ENCODE measurements at places on chromosomes 1 and 21.

GRCh38 chr21:44962403-44962966 is 22.7 kb downstream of the SLX9 start:
- no peak for DNase-seq

- no peak for DNase-seq
Measured at GRCh38 chr1:153560771-153561465, 4.7 kb downstream of the S100A2 start.

GRCh38 chr21:44425895-44426662 is 29.2 kb upstream of the LRRC3 start:
- no peak for DNase-seq

DNA sequence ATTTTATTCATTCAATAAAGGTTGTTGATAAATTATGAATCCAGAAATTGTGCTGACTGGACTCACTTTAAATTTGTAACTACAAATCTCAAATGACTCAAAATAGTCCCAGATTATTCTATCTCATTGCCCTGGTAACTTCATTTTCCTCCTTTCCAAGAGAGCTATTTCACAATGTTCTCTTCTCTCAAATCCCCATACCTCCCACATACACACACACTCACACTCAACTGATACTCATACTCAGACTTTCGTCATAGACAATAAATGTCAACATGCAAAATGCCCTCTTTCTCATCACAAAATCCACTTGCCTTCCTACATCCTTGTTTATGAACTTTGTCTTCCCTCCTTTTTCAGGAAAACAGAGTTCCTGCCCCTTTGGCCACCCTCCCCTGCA is 33.3 kb downstream of the EXTL2 start:
- DNase-seq = no peak

- no peak for DNase-seq
Measured at GRCh38 chr1:225845571-225846259, 35.8 kb downstream of the EPHX1 start.

DNA sequence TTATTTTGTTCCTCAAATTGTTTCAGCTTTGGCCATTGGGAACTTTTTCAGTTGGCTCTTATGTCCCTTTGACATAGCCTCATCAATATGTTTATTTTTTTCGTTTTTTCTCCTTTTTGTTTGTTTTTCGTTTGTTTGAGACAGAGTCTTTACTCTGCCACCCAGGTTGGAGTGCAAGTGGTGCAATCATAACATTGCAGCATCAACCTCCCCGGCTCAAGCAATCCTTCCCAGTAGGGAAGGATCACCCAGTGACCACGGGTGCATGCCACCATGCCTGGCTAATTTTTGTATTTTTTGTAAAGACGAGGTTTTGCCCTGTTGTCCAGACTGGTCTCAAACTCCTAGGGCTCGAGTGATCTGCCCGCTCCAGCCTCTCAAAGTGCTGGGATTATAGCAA is 8.1 kb downstream of the POLR3GL start:
- DNase-seq = no peak

GRCh38 chr1:167722870-167723251 is 1.1 kb downstream of the MPZL1 start:
- no peak for DNase-seq

GRCh38 chr1:213423605-213424004 is 372.6 kb downstream of the RPS6KC1 start:
- DNase-seq = no peak

- DNase-seq = no peak
Measured at GRCh38 chr1:33358795-33359503, 38.1 kb upstream of the A3GALT2 start.

DNA sequence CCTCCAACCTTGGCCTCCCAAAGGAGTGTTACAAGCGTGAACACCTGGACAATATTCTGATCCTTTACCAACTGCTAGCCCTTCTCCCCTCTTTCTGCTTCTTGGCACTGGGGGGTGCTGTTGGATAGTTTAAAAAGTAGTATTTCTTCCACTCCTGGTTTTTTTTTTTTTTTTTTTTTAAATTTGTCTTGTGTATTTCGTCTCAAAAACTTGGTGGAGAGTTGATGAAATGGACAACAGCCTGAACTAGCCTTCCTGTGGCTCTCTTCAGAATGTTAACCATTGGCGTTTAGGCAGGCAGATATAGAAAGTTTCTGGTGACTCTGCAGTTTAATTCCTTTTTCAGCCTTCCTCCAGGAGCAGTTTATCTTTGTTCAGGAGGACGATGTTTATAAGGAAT is 69.7 kb upstream of the USP24 start:
- DNase-seq = no peak

DNA sequence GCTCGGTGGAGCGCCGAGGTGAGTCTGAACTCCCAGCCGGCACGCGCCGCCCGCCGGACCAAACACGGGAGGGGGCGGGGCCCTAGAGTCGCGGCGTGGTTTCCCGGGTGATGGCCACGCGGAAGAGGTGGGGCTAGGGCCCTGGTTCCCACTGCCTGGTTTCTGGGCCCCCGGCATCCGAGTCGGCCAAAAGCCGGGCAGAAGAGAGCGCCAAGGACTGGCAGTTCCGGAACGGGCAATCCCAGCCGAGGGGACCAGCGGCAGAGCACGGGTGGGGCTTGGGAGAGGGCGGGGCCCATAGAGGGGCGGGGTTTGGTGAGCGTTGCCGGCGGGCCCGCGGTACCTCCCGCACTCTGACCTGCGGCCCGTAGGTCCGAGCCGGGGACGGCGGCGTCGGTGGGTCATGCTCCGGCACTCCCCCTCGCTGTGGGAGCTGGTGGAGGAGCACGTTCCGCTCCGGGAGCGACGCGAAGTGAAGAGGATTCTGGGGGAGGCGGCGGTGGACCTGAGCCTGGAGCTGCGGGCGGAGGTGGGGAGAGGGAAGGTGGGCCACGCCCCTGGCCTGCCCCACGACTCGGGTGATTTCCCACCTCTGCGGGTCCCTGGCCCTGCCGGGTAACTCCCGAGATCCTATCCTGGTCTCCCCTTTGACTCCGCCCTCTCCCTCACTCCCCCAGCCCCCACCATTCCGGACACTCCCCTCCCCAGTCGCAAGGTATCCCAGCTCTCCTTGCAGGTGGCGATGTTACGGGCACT is at the start of gene CCDC24:
Gene CCDC24, plus strand, starts transcription at position 124 of the 756 bp plus-strand sequence. Its CDS starts 280 bp downstream, at position 404.
- DNase-seq = peak; percentile 64

DNA sequence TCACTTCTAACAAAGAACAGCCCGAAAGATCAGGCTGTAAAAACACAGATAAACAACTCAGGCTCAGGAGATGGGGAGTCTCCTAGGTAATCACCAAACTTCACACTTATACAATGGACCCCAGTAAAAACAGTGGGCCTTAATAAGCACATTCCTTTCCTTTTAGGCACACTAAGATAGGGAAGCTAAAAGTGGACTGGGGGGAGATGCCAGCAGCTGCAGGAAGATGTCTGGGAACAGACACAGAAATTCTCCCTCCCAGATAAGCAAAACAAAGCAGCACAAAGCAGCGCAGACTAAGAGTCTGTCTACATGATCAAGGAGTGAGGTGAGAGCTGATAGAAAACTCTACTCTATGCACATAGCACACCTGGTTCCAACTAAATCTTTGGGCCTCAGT is 29.0 kb upstream of the CTBS start:
- DNase-seq = no peak

GRCh38 chr1:159196543-159196942 is 8.1 kb upstream of the ACKR1 start:
- DNase-seq = no peak

DNA sequence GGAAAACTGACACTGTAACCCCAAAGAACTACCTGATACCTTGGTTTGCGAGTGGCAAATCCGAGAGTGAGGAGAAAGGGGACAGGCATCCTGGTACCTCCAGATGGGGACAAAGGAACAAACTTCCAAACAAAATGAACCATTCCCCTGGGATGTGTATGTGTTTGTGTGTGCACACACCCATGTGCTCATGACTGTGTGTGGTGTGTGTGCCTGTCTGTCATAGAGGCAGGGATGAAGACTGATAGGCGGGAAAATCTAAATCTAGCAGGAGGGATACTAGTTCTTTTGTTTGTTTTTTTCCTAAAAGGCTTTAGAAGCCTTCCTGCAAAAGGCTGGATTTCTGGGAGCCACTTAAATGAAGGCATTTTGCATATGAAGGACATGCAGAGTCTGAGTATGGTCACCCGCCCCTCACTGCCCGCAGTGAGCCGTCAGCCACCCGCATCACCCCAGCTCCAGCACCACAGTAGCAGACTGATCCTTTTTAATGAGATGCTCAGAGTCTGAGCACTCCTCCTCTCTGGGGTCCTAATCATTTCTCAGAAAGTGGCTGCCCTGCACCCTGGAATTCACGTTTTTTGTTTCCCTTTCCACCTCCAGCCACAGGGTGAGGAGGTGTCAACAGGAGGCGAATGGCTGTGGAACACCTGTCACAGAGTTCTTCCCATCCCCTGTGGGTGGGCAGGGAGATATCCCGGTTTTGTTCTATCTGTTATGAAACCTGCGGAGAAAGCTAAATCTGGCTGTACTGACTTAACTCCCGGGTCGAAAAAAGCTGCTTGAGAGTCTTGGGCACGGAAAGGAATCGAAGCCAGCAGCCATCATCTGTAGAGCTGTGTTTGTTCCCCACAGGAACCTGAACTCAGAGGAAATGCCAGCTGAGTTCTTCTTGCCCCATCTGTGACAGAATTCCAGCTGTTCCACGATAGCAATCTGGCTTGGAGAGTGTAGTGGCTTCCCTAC is 34.9 kb downstream of the UTP25 start:
- no peak for DNase-seq

DNA sequence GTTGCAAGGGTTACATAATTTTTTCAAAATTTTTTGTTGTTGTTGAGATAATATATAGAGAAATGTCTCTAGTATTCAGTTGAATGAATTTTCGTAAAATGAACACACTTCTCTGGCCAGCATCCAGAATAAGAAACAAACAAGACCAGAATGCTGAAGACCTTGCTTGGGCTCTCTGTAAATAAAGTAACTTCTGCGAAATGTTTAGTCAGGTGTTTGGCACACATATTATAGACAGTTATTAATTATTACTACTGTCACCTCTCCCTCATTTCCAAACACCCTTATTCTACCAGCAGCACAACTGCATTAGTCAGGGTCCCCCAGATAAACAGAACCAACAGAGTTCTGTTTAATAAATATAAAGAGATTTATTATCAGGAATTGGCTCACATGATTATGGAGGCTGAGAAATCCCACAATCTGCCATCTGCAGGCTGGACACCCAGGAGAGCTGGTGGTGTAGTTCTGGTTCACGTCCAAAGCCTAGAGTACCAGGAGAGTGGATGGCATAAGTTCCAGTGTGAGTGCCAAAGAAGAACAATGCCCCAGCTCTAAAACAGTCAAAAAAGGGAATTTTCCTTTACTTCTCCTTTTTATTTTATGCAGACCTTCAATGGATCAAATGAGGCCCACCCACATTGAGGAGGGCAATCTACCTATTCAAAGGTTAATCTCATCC is 44.1 kb upstream of the KCND3 start:
- no peak for DNase-seq

DNA sequence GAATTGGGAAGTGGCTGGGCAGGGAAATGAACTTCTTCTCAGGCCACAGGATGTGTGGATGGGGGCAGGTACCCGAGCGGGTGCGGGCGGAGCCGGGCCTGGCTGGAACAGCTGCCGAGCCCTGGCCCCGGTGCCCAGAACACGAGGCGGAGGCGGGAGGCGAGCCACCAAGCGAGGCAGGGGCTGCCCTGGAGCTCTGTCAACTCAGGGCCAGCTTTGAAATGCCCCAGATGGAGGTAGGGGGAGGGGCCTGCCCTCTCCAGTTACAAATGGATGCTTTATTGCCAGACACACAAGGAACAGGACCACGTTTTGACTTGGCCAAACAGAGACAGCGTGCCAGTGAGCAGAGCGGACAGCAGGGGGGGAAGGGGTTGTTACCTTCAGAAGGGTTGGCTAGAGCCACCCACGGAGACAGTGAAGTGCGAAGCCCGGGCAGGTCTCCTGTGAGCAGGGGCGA is 240.4 kb downstream of the SDCCAG8 start:
- no peak for DNase-seq

DNA sequence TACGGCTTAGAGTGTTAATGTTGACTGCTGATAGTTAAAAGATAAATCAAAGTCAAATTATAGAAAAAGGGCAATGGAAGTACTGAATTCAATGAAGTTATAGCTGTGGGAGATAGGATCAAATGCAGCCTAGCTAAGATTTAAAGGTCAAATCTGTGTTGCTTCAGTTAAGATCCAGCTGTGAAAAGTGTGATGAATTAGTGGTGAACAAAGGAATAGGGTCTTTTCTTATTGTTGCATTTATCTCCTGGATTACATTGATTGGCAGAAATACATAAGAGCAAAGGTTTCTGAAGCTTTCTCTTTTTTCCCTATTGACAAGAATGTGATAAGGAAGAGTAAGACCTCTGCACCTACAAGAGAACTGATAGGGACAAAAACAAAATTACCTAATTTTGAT is 1234.6 kb upstream of the ADGRL2 start:
- DNase-seq = no peak

DNA sequence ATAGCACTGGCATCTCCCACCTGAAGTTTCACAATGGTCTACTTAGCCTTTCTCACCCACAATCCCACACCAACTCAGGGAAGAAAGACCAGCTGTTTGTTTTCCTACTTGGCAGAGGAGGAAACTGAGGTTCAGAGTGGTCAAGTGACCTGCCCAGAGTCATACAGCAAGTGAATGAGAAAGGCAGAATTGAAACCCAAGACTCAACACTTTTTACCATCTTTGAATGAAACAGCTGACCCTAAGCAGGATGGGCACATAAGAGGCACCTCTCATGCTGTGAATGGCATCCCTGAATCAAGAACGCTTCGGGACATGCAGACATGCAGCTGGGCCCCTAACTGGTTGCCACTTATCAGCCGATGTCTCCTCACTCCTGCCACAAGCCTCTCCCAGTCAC is 193.8 kb downstream of the HIVEP3 start:
- DNase-seq = no peak

DNA sequence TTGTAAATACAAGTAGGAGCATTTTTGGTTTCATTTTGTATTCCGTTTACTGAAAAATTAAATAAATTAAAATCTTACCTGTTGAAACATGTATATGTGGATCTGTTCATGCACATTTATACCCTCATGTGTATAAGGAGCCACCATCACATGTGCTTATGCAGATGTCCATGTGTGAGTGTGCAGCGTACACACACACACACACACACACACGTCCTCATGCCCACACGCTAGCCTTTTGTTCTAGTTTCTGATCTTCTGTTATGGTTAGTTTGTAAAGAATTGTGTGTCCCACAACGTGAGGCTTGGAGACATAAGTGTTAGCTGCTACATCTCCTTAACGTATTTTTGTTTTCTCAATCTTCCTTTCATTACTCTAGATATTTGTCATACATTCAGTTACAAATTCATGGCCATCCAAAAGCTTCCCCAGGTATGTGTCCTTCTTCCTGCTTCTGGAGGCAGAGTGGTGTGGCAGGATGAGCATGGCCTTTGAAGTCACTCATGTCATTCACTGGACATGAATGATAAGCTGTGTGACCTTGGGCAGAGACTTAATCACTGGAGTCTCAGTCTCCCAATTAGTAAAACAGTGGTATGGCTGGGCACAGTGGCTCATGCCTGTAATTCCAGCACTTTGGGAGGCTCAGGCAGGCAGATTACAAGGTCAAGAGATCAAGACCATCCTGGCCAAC is 54.6 kb downstream of the TENT5C start:
- DNase-seq = no peak

- DNase-seq = no peak
Measured at GRCh38 chr1:95384567-95384966, 150.6 kb downstream of the RWDD3 start.

All from activated CD4-positive, alpha-beta T cell treated with anti-CD3 and anti-CD28 coated beads, Interleukin-2, amount 50 U/mL, for 24 hours (primary cell).